ENCODE measurements at places on chromosomes 11 and 22.

- DNase-seq = no peak
These were observed 419.9 kb downstream of the LRRC4C start for GRCh38 chr11:41039592-41039991.

- no peak for DNase-seq
These were observed 439 bp downstream of the LMO1 start for GRCh38 chr11:8263109-8263768.

DNA sequence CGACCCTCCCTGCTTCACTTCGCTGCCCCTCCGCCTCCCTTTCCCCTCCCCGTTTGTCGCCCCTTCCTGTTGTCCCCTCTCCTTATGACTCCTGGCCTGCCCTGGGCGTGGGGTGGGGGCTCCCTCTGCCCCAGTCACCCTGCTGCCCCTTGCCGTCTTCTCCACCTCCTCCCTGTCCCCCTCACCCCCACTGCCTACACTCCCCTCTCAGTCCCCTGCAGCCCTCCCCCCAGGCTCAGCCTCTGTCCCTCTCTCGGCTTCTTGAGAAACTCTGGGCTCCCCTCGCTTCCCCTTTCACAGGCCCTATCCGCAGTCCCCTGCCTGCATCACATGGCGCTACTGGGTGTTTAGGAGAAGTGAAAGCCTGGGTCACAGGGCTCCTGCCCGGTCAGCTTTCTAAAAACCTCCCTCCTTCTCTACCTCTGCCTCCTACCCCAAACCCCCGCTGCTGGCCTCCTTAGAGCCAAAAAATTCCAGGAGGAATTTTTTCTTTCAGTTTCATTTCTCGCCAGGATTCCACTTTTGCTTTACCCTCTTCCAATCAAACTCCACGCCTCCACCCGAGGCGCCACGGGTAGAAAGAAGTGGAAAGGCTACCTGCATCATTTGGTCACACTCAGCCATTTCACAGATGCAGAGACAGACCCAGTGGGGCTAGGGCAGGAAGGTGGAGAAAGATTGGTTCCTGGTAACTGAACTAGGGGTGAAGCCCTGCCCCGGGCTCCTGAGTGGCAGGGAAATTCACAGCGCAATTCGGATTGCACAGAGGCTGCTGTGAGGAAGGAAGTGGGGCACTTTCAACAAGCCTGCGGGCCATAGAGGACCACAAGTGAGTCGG, at the start of gene SLC15A3:
Gene SLC15A3 (minus strand): TSS at position 273 of the 838 bp plus-strand sequence. CDS start 625 bp downstream, outside the sequence.
- no peak for DNase-seq

GRCh38 chr22:23649071-23649501, 17.0 kb upstream of the DRICH1 start:
- no peak for DNase-seq

DNA sequence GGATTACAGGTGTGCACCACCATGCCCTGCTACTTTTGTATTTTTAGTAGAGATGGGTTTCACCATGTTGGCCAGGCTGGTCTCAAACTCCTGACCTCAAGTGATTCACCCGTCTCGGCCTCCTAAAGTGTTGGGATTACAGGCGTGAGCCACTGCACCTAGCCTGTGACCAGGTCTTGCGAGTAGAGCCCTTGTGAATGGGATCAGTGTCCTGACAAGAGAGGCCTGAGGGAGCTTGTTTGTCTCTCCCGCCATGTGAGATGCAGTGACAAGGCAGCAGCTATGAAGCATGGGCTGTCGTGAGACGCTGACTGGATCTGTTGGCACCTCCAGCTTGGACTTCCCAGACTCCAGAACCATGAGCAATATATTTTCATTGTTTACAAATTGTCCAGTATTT, 69.3 kb downstream of the LRRC32 start:
- DNase-seq = no peak

DNA sequence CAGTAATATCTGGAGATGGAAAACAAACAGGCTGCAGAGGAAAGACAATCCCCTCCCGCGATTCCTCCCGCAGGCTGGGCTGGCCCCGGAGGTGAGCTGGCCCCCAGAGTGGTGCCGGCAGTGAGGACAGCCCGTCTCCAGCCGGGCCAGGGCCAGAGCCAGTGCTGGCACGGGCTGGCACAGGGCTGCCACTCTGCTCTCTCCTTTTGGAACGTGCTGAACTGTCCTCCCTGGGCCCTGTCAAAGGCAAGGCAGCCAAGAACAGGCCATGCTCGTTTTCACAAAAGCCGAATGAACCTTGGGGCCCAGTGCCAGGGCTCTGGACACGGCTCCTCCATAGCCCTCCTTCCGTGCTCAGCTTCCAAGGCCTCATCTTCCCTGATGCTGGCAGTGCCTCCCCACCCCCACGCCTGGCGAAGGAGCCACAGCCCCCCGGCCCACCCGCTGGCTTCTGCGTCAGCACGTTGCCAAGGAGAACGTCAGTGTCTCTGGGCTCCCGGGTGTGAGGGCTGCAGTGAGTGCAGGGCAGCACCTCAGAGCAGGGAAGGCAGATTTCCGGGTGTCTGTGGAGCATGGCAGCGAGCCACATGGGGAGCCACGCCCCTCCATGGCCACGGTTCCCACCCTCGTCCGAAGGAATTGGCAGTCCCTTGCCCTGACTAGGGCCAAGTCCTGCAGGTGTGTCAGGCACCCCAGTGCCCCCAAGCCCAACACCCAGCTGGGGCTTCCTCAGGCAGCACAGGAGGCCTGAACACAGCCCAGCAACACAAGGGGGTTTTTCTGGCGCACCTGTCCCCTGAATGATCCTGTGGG, 28.6 kb downstream of the GNAZ start:
- no peak for DNase-seq

DNA sequence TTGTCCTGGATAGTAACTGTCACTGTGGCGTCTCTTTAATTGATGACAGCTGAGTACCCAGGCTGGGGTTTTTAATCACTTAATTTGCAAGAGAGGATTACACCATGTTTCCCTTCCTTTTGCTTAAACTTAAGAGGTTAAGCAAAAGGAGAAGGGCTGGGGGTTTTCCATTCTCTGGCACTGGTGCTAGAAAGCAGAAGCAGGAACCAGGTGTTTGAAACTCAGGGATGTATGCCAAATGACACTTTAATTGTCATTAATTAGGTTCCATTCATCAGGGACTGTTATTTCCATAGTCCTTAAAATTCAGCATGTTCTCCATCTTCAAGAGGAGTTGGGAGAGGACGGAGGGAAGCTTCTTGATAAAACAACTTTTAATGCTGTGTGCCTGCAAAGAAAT, 746.2 kb downstream of the NELL1 start:
- no peak for DNase-seq

- no peak for DNase-seq
These were observed 55.0 kb upstream of the ARFGAP3 start for GRCh38 chr22:42912059-42912458.

- DNase-seq = no peak
These were observed 15.0 kb upstream of the FGF3 start for GRCh38 chr11:69834251-69834650.

DNA sequence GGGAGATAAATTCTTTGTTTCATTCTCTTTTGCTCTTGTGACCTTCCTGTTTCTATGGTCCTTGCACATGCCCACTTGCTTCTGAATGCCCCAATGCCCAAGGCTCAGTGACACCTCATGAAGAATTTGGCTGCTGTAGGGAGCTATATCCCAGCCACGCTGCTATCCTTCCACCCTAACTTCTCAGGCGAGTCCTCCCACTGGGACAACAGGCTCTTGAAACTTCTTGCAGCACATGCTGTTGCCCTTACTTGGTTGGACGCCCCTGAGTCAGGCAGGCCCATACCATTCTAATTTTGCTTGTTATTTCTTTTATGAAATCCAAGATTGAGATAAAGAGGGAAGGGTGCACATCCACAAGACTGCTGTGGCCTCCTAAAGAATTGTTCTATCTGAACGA, 57.6 kb upstream of the BLID start:
- no peak for DNase-seq

- no peak for DNase-seq
These were observed 2.3 kb downstream of the TUBGCP6 start for GRCh38 chr22:50242406-50242949.

DNA sequence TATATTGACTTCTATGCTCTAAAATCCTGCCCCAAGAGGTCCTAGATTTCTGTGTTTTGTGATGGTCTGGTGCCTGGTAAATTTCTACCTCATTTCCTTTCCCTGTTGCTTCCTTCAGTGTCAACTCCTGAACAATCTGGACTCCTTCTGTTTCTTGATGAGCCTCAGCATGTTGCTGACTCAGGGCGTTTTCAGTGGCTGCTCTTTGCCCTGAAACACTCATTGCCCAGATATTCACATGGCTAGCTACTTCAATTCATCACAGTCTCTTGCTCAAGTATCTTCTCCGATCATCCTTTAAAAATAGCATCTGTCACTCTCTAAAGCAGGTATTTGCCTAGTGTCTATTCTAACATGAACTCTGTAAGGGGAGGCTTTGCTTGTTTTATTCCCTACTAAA, 526.3 kb upstream of the RAG2 start:
- DNase-seq = no peak

DNA sequence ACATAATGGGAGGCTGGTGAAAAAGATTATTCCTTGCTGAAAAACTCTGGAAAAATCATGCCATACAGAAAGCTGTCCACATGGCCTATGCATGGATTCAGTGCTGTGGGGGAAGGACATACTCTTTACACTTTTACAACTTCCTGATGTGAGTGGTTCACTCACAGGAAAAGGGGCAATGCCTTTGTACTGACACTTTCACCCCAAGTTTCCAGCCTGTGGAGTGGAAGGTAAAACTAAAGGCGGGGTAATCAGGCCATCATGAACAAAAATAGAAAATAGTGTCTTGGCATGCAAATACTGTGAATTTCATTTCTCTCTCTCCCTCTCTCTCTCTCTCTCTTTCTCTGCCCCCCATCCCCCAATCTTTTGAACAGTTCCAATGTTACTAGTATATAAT, 281.8 kb downstream of the ETS1 start:
- no peak for DNase-seq

GRCh38 chr11:35321532-35322317, 97.6 kb downstream of the SLC1A2 start:
- DNase-seq = no peak

DNA sequence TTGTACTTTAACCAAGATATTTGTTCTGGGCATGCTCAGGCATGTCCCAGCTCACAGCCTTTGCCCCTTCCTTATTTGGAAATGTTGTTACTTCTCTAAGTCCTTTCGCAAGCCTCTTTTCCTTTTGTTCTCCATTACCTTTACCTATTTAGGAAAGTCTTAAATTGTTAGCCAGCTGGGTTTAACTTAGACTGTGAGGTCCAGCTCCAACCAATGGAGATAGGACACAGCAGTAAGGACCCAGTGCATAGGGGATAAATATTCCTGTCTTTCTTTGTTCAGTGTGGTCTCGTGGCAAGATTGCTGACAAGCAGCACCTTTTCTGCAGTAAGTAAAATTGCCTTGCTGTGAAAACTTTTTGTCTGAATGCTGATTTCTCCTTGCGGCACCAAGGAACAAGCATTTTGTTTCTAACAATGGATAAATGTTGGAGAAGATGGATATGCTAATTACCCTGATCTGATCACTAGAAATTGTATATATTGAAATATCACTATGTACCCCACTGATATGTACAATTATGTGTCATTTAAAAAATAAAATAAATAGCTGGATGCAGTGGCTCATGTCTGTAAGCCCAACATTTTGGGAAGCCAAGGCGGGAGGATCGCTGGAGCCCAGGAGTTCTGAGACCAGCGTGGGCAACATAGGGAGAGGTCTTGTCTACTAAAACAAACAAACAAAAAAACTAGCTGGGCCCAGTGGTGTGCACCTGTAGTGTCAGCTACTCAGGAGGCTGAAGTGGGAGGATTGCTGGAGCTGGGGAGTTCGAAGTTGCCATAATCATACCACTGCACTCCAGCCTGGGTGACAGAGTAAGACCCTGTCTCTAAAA, 31.9 kb upstream of the FTH1 start:
- no peak for DNase-seq

GRCh38 chr11:91136631-91137030, 913.8 kb upstream of the CHORDC1 start:
- DNase-seq = no peak

DNA sequence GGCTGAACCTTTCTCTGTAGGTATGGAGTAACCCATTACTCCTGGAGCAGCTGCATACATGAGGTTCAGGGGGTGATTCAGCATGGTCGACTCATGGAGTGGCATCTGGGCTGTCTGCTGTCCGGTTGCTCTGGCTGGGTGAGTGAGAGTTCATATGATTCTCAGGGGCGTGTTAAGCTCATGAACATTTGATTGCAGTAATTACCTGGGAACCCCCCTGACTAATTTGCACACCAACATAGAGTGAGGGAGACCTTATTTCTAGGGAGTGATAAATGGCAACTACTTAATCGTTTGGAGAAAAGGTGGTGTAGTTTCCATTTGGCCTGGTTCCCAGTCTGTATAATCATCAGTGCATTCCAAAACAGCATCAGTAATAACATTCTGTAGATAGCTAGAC, 661.9 kb downstream of the ETS1 start:
- no peak for DNase-seq

DNA sequence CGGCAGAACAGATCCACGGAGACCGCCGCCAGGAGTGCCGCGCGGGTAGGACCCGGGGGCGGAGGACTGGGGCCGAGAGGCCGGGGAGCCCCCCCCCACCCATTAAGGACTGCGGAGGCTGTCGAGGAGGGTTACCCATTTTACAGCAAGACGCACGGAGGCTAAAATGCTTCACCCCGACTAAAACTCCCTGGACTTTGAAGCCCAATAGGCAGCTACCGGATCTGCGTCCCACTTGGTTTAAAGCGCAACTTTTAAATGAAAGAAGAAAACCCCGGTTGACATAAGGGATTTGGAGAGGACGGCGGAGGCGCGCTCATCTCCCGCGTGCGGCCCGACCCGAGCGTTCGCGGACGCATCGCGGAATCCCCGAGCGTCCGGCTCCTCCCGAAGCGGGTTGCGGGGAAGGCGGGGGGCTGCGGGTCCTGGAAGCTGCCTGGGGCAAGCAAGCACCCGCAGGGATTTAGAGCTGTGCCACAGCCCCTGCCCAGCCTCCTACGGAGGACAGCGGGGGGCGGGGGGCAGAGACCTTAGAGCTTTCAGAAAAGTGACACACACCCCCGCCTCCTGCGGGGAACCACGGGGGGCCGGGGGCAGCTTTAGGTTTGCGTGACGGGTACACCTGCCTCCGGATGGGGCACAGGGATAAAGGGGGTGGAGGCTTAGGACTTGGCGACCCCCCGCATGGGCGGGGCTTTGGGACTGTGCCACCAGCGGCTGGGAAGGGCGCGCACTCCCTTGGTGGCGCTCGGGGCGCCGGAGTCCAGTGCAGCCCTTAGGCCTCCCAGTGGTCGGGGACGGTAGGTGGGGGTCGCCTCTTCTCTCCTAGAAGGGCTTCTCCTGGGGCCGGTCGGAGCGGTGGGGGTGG, 760 bp upstream of the CELSR1 start:
- no peak for DNase-seq

- DNase-seq = no peak
These were observed 1.5 kb upstream of the ANKRD42 start for GRCh38 chr11:83191986-83192385.

DNA sequence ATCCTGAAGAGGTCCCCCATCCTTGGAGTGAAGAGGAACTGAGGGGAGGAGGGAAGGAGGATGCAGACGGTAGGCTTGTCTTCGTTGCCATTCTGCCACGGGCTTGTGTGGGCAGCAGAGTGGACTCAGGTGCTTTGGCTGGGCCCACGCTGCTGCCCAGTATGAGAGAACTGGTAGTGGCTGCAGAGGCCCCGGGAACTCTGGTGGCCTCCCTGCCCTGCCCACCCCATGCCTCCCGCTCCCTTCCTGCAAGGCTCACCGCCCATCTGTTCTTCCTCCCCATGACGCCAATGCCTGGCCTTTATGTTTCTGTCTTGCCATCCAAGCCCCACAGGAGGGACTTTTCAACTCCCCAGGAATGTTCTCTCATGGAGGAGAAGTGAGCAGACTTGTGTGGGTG, 157.4 kb downstream of the DSCAML1 start:
- no peak for DNase-seq

Measured in effector CD4-positive, alpha-beta T cell (primary cell).